ENCODE measurements at places on chromosomes 11 and 22.

DNA sequence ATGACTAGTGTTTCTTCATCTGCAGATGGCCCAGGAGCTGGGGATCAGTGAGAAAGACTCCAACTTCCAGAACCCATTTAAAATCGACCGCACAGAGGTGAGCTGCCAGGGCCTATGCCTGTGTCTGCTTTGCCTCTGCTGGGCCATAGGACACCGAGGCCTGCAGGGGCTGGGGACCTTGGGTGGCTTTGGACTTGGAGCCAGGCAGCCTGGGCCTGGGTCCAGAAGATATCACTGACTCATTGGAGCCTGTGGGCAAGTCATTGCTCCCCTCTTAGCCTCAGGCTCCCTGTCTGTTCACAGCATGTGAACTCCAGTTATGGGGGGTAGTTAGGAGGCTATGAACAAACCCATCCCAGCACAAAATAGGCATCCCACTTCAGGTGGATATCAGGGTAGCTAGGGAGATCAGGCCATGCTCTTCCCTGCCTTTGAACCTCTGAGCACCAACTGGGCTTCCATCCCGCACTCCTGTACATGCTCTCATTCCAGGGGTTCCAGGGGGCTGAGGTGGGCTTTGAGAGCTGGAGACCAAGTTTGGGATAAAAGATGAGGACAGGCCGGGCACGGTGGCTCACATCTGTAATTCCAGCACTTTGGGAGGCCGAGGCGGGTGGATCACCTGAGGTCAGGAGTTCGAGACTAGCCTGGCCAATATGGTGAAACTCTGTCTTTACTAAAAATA is 13.4 kb downstream of the CCDC134 start:
- DNase-seq = no peak

- DNase-seq = peak; percentile 80
These were observed 54.0 kb downstream of the BDNF start for GRCh38 chr11:27646051-27646818.

DNA sequence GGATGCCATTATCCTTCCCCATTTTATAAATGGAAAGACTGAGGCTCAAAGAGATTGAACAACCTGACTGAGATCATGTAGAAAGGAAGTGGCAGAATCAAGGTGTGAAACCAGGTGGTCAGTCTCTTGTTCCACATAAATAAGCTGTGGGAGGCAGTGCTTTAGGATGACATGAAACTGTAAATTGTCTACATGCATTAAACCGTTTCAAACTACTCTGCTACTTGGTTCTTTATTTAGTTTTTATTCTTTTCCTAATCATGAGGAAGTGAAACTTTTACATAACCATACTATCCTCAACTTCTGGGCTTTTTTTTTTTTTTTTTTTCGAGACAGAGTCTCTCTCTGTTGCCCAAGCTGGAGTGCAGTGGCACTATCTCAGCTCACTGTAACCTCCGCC is 34.9 kb downstream of the CADM1 start:
- DNase-seq = no peak

DNA sequence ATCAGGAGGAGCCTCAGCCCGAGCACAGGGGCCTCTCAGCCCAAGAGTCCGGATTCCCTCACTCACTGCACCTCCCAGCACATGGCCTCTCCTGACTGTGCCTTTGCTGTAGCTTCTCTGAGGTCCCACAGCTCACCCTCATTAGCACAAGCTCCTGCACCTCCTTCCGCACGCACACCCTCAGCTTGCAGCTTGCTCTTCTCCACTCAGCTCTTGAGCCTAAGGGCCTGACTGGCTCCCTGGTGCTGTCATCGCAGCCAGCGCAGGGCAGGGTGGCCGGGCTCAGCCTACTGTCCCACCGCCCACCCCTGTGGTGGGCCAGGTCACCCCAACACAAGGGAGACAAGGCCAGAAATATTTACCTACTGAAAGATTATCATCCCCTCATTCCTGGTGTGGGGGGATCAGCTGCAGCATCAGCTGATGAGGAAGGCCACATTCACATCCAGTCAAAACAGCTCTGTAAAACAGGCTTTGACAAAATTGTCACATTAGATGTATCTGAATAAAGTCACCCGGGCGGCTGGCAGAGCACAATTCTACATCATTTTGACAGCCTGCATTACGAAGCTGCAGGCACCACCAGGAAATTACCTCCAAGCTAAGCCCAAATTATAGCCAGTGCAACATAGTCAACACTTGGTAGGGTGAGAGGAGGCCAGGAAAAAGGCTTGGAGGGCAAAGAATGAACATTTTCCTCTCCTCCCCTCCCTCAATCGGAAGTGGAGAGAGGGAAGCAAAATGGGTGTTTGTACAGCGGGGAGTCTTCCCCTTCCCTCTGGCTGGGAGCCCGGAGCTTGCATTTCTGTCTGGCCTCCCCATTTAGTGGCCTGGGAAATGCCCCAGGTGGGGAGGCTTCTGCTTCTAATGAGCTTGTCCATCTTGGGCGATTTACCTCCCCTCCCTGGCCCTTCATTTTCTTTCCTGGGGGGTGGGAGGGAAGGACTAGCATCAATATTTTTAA is 29.5 kb upstream of the IGSF9B start:
- no peak for DNase-seq

DNA sequence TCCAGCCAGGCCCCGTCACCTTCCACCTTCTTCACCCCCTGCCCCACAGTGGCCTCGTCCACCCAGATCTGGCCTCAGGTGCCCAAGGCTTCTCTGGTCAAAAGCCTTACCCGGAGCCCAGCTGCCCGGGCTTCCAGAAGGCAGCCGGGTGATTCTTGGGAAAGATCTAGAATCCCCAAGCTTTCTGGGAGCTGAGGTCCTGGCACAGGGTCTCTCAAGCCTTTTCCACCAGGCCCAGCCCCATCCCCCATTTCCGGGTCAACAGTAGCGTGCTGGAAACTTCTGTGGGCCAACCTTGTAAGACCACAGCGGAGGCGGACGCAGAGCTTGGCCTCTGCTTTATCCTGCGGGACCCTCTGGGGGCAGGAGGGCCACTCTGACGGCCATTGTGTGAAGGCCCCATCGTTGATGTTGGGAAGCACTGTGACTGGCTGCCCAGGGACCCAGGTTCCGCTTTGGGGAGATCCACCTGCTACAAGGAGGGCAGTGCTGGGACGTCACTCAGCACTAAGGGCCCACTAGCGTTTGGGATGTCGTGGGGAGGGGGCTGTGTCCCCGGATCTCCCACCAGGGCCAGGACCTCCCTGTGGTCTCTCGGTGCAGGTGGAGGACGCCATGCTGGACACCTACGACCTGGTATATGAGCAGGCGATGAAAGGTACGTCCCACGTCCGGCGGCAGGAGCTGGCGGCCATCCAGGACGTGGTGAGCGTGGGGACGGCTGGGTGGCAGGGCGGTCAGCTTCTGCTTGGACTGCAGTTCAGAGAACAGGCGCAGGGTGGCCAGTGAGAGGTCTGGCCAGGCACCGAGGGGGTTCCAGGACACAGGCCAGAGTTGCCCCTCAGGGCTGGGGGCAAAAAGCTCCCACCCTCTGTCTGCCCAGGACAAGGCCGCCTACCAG is 11.5 kb downstream of the TSPAN32 start:
- no peak for DNase-seq

DNA sequence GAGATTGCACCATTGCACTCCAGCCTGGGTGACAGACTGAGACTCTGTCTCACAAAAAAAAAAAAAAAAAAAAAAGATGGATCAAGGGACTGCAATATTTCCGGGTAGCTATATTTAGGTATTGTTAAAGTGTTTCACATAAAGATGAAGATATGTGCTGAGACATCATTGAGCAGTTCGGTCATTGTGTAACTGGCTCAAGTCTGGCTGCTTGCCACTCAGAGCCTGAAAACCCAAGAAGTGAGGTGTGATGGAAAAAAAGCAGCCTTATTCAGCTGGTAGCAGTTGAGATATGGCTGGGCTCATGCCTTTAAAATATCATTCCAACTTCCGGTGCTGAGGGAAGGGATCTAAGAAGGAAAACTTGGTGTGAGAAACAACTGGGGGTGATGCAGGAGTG is 46.9 kb downstream of the LUZP2 start:
- DNase-seq = no peak

- DNase-seq = peak; percentile 21
These were observed 203.5 kb upstream of the MTNR1B start for GRCh38 chr11:92765965-92766371.

All from SK-N-SH (cell line).